ENCODE measurements at places on chromosomes 12 and 14.

DNA sequence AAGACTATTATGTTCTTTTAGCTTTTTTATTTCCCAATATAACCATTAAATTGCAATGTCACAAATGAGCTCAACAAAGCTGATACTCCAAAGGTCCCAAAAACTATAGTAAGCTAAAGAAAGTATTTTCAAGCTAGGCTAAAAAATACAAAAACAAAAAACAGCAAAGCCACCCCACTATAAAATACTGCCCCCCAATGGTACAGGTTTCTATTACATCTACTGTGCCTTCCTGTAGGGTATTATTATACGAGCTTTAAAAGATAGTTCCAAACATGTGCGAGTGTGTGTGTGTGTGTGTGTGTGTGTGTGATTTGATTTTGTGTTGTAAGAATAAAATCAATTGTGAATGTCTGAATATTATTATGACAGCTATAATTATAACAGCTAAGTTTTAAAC lies 1.1 kb downstream of the IFNG start:
- no peak for DNase-seq

DNA sequence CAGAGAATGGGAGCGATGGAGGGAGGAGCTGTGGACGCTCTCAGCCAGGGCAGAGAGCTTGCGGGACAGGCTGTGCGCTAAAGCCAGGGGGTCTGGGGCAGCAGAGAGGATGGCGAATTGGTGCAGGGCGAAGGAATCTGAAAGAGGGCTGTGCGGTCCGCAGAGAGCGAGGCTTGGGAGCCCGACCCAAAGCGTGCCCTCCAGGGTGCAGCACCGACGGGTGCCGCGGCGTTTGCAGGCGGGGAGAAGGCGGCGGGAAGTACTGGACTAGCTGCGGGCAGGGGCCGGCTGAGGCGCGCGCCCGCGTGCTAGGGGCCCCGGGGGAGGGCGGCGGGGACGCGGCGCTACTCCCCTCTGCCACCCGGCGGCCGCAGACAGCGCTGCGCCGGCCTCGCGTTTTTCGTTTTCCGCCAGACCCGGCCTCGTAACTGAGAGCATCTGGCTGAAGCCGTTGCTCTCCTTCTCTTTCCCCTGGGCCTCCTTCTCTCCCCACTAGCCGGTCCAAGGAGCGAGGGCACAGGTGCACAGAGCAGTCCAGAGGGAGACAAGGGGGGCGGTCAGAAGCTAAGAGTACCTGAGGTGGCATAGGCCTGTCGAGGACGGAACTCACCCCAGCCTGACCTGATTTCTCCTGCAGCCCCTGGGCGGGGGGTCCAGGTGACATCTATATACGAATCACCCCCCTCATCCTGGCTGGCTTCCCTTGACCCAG lies 24.9 kb downstream of the SLC6A12 start:
- DNase-seq: peak; percentile 69

DNA sequence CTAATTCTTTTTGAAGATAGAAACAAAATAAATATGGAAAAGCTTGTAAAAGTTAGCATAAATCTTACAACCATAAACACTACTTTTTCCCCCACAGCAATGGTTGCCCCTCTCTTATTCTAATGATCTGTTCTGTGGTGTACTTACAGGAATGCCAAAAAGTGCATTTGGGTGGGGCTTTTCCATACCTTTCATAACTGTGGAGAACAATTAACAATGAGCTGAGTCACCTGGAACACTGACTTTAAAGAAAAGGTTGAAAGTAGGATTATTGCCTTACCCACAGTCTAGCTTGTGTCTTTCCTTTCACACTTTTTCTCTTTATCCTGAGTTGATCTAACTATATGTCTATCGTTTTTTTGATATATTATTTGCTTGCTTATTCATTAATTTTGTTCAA lies 86.9 kb downstream of the TPH2 start:
- DNase-seq: no peak

DNA sequence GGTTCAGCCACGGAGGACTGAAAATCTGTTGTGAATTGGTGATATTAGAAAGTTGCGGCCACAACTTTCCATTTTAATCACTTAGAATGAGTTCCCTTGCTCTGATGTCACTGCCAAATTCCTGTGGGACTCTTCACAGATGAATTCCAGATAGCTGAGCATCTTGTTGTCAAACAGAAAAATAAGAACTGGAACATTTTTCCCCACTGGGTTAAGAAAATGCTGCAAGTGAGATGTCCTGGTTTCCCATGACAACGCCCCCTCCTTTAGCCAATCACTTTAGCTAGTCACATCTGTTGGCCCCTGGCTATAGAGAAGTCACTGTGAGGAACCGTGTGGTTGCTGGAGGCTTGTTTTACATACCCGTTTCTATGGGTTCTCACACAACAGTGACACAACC lies 135.9 kb downstream of the KTN1 start:
- DNase-seq: no peak

- no peak for DNase-seq
These were observed 96.3 kb downstream of the TSPAN8 start for GRCh38 chr12:71061451-71061850.

GRCh38 chr14:69346710-69347109 lies 51.4 kb downstream of the ERH start:
- DNase-seq: peak; percentile 54

GRCh38 chr12:56315249-56315621 lies 553 bp downstream of the CNPY2 start:
- DNase-seq: no peak

- DNase-seq: peak; percentile 70
These were observed 60.7 kb downstream of the SLC6A12 start for GRCh38 chr12:153080-153746.

GRCh38 chr12:72141381-72141780 lies 130.8 kb upstream of the TRHDE start:
- no peak for DNase-seq

DNA sequence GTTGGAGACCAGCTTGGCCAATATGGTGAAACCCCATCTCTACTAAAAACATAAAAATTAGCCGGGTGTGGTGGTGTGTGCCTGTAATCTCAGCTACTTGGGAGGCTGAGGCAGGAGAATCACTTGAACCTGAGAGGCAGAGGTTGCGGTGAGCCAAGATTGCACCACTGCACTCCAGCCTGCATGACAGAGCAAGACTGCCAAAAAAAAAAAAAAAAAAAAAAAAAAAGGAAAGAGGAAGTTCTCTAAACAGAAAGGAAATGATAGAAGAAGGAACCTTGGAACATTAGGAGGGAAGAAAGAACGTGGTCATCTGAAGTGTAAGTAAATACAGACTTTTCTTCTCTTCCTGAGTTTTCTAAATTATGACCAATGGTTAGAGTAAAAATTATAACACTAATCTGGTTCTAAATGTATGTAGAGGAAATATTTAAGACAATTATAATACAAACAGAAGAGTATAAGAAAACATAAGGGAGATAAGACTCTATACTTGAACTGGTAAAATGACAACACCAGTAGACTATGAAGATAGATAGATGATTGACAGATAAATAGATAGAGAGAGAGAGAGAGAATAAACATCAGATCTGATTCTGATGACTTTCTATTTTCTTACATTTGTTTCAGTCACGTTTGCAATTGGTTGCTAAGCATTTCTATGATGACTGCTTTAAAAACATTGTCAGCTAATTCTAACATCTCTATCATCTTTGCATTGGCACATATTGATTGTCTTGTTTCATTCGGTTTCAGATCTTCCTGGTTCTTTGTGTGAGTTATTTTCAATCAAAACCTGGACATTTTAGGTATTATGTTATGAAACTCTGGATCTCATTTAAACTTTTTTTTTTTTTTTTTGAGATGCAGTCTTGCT lies 12.9 kb upstream of the CORO1C start:
- DNase-seq: no peak

- no peak for DNase-seq
These were observed 162.2 kb downstream of the DIO2 start for GRCh38 chr14:80049055-80049454.

GRCh38 chr14:99050309-99050708 lies 221.7 kb downstream of the BCL11B start:
- DNase-seq: no peak

DNA sequence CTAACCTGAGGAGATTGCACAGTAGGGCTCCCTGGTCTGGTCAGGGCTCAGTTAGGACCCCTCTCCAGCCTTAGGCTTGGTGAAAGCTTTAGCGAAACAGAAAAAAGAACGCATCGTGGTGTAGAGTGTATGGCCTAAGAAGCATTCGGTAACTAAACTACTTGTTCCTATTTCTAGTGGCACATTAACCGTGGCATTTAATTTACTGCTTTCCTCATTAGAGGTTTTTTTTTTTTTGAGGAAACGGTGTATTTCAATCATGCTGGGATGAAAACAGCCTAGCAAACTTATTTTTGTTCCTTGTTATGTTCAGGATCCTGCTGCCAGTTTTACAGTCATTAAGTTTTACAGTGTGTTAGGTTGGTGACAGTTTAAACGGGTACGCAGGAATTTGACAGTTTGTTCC lies 518 bp upstream of the OSBPL8 start:
- DNase-seq: no peak

- DNase-seq: no peak
These were observed 34.6 kb upstream of the EVL start for GRCh38 chr14:100030452-100031153.

DNA sequence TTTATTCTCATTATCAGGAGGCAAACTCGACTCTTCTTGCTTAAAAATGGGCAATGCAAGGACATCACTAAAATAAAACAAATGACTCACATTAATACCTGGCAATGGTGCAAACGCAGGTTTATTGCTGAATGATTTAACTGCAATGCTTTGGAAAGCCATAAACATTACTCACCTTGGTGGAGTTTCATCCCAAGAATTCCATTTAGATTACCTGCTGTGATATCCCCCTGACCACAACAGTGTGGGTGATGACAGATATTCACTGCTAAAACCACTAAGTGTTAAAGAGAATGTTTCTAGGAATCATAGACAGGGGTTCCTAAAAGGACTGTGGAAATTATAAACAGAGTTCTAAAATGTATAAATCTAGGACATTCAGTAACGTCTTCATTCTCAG lies 35.3 kb upstream of the CSRNP2 start:
- DNase-seq: no peak

GRCh38 chr12:34348836-34349672 lies 326.8 kb downstream of the ALG10 start:
- no peak for DNase-seq

DNA sequence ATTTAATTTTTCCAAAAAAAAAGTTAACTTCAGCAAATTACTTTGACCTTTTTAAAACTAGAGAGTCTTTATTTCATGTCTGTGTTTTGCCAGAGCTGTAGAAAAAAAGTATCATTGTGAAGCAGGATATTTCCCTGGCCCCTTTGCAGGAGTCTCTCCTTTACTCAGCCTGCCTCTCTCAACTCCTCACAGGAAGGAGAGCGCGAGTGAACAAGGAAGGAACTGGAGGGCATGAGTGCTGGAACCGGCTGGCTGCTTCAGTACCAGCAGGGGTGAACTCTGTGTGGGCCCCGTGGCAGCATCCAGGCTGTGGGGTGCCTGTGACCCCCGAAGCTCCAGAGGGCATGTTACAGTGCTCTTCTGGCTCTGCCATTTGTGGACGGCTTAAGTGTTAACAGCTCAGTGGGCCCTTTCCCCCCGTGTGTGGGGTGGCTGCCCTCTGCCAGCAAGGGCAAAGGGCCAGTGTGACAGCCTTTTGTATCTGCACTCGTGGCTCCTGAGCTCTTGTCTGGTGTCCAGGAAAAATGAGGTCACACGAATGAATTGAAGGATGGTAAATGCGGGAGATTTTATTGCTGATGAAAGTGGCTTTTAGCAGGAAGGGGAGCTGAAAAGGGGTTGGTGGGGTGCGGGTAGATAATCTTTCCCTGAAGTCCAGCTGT lies 76.6 kb upstream of the KCNH3 start:
- peak; percentile 60 for DNase-seq

- no peak for DNase-seq
These were observed 789.6 kb upstream of the NOVA1 start for GRCh38 chr14:27387463-27387862.

GRCh38 chr14:80523518-80524117 lies 312.3 kb upstream of the DIO2 start:
- no peak for DNase-seq

DNA sequence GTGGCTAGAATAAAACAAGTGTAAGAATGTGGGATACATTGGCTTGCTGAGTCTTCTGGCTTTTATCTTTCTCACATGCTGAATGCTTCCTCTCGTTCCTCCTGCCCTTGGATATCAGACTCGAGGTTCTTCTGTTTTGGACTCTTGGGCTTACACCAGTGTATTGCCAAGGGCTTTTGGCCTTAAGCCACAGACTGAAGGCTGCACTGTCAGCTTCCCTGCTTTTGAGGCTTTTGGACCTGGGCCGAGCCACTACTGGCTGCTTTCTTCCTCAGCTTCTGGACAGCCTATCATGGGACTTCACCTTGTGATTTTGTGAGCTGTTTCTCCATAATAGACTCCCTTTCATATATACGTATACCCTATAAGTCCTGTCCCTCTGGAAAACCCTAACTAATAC lies 300.9 kb upstream of the STXBP6 start:
- peak; percentile 42 for DNase-seq

GRCh38 chr12:95205016-95205624 lies 12.1 kb downstream of the FGD6 start:
- DNase-seq: no peak

- no peak for DNase-seq
These were observed 134.6 kb downstream of the BTG1 start for GRCh38 chr12:92010853-92011701.

Measured in Right ventricle myocardium superior (tissue), 1 donor.